ENCODE measurements at places on chromosomes 13 and 19.
A peak's percentile ranks its signal among the peaks of the same experiment; 100 is the strongest.

GRCh38 chr19:55283548-55284377 is at the start of gene BRSK1:
Gene BRSK1, plus strand, starts transcription at chr19:55283997. Its CDS starts 446 bp downstream, at chr19:55284443.
- no peak for DNase-seq

GRCh38 chr19:34484328-34484727 is 2.8 kb downstream of the WTIP start:
- DNase-seq, result no peak

- no peak for DNase-seq
These were observed 44.5 kb downstream of the MLLT1 start for GRCh38 chr19:6235031-6235951.

- DNase-seq, result no peak
These were observed 122.2 kb downstream of the KL start for GRCh38 chr13:33138441-33138840.

DNA sequence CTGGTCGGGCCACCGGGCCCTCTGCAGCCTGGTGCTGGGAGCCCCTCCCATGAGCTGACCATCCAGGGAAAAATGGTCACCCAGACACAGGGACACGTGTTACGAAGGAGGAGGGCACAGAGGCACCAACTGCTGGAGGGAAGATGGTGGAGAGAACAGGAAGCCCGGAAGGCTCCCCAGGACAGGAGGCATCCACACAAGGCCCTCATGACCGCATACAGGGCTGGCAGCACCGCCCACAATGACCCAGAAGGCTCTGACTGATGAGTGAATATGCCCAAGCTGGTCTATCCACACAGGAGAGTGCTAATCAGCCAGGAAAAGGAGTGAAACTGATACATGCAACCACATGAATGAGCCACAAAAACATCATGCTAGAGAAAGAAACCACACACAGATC is 14.0 kb upstream of the TMEM86B start:
- DNase-seq, result no peak

DNA sequence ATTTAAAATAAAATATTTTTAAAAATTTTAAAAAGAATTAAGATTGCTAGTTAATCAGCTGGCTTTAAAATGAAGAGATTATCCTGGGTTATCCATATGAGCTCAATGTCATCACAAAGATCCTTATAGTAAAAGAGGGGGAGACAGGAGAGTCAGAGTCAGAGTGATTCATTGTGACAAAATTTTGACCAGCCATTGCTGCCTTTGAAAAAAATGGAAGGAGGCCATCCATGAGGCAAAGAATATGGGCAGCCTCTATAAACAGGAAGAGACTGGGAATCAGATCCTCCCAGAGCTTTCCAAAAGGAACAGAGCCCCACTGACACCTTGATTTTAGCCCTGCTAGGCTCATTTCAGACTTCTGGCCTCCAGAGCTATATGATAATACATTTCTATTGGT is 9.3 kb upstream of the RUBCNL start:
- DNase-seq, result no peak

- DNase-seq, result no peak
These were observed 38.7 kb downstream of the KCTD4 start for GRCh38 chr13:45162194-45162593.

- DNase-seq, result no peak
These were observed 699 bp downstream of the PTOV1 start for GRCh38 chr19:49851456-49852259.

- no peak for DNase-seq
These were observed 200.4 kb downstream of the KLF12 start for GRCh38 chr13:73933795-73934194.

GRCh38 chr19:8663920-8664670 is 33.7 kb downstream of the NFILZ start:
- no peak for DNase-seq

GRCh38 chr19:12757544-12758274 is 6.1 kb downstream of the BEST2 start:
- DNase-seq, result peak; percentile 83

DNA sequence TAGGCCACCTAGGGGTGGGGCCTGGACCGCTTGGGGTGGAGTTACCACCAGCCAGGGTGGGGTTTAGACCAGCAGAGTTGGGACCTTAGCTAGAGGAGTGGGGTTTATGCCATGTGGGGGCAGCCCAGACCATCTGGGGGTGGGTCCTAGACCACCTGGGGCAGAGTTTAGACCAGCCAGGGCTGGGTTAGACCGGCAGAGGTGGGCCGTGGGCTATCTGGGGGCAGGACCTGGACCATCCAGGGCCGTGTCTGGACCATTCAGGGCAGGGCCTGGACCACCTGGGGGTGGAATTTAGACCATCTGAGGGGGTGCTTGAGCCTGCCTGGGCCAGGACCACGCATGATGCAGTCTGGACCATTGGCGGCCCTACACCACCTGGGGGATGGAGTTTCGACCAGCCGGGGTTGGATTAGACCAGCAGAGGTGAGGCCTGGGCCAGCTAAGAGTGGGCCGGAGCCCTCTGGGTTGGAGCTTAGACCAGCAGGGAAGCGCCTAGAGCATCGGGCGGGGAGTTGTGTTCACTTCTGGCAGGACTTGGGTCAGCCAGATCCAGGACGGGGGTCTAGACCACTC is 10.0 kb upstream of the CACNG6 start:
- DNase-seq, result no peak

DNA sequence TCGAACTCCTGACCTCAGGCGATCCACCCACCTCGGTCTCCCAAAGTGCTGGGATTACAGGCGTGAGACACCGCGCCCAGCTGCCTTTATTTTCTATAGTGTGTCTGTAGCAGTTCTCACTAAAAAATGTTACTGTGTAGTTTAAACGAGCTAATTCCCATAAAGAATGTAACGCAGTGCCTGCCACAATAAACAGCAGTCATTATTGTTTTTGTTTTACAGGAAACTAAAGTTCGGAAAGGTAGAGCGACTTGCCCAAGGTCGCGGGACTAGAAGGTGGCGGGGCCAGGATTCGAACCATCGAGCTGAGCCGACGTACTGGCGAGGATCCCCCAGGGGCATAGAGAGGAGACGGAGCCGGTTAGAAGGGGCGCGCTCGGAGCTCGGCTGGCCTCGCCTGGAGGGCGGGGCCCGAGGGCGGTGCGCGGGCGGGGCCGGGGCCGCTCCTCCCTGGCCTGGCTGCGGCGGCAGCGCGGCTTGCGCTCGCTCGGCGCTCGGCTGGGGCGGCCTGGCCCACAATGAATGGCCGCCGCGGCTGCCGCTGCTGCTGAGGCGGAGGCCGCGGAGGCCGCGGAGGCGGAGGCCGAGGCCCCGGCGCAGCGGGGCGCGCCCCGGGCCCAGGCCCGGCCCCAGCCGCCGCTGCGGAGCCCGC is at the start of gene NACC1:
TSS of gene NACC1 (plus strand) at position 493 of the 652 bp plus-strand sequence. CDS start 16,944 bp downstream, outside the sequence.
- peak; percentile 96 for DNase-seq

DNA sequence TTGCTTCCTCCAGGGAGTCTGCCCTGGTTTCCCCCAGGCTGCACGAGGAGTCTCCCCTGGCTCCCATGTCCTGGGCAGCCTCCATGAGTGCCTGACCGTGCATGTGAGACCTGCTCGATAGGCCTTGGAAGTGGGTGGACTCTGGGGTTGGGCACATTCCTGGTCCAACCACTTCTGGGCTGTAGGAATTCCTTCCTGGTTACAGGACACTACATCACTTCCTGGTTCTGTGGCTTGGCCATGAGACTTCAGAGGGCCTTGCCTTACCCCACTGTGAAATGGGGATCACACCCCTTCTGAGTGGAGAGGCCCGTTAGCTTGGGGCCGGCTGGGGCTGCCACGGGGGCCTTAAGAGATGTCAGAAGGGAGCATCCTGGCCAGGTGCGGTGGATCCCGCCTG is 4.0 kb upstream of the ZNF628 start:
- DNase-seq, result no peak

GRCh38 chr13:48281556-48281955 is 22.0 kb upstream of the RB1 start:
- DNase-seq, result no peak

GRCh38 chr13:22227895-22228294 is 557.0 kb downstream of the FGF9 start:
- peak; percentile 29 for DNase-seq

GRCh38 chr19:5680084-5680436 is 256 bp downstream of the MICOS13 start:
- DNase-seq, result no peak

DNA sequence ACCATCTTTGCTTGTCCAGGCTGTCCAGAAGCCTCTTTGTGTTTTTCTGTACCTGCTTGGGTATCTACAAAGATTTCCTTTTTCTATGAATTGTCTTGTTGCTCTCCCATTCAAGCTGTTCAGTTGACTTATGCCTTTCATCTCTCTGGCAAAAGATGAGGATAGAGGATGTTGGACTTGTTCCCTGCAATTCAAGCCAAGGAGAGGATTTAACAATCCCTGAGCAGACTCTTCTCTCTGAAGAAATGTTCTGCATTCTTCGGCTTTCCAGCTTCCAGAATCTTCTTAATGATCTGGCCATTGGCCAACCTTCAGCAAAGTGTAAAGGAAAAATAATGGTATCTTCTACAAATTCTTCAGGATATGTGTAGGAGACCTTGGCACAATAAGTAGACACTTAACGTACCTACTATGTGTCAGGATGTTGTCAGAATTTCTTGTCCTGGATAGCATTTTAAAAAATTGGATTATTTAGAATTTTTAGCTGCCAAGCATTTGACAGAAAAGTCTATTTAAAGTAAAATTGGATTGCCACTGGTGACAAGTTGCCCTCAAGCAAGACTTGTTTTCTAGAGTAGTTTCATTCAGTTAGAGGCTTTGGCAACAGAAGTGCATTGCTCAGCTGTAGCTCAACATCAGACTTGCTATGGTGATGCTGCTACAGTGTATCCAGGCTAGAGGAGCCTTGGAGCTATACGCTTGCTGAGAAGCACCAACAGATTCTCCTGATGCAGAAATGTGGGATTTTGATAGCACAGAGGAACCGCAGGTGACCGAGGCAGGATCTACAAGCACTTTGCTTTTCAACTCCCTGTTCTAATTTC is 455.7 kb downstream of the SUCLA2 start:
- DNase-seq, result no peak

DNA sequence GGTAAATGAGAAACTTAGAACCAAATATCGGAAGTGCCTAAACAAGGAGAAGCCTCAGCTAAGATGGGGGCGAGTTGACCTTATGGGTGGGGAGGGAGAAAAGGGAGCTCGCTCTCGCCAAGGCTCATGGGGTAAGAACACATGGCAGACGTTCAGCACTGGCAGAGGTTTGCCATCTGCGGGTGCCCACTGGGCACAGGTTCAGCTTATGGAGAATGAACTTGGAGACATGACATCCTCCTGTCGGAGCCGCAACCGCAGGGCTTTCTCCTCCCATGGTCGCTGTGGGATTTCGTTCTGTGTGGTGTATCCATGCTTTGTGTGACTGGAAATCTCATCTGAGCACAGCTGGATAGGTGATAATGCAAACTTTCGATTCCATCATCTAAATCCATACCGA is 36.1 kb upstream of the PEPD start:
- no peak for DNase-seq

- DNase-seq, result no peak
These were observed 611.4 kb downstream of the PCDH9 start for GRCh38 chr13:66618702-66619101.

DNA sequence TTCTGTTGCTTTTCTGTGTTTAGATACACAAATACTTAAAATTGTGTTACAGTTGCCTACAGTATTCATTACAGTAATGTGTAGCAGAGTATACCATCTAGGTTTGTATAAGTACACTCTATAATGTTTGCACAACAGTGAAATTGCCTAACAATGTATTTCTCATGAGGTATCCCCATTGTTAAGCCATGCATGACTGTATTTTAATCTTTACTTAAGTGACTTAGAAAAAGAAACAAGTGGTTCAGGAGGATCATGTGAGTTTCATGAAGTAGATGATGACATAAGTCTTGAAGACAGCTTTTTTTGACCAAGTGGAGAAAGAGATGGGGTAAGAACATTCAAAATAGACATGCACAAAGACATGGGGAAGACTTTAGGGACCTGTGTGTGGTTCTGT is 8.4 kb upstream of the KCTD4 start:
- no peak for DNase-seq

DNA sequence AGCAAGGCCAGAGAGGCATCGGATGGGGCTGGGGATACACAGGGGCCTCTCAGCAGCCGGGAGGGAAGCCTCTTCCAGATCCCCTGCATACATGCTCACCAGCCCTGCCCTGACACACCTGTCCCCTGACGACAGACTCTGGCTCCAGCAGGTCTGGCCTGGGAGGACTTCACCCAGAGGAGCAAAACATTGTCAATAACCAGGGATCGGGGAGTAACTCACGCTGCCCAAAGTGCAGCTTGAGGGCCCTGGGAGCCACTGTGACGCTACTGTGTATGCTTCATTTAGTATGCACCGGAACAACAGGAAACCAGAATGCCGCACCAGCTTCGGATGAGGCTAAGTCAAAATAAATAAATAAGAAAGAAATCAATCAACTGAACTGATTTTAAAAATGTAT is 12.4 kb upstream of the CD22 start:
- DNase-seq, result no peak

DNA sequence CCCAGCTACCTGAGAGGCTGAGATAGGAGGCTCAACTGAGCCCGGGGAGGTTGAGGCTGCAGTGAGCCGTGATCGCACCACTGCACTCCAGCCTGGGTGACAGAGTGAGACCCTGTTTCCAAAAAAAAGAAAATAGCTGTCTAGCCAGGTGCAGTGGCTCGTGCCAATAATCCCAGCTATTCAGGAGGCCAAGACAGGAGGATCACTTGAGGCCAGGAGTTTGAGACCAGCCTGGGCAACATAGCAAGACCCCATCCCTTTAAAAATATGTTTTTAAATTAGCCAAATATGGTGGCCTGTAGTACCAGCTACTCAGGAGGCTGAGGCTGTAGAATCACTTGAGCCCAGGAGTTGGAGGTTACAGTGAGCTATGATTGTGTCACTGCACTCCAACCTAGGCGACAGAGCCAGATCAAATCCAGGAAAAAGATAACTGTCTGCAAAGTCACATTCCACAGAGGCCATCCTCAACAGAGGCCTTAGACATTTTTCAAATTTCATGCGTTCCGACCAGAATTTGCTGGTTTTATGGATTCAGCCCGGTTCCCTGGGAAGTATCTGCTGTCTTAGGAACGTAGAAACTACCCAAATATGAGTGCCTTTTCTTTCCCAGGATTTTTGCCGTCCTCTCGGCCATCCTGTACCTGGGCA is 58.7 kb upstream of the USE1 start:
- no peak for DNase-seq

DNA sequence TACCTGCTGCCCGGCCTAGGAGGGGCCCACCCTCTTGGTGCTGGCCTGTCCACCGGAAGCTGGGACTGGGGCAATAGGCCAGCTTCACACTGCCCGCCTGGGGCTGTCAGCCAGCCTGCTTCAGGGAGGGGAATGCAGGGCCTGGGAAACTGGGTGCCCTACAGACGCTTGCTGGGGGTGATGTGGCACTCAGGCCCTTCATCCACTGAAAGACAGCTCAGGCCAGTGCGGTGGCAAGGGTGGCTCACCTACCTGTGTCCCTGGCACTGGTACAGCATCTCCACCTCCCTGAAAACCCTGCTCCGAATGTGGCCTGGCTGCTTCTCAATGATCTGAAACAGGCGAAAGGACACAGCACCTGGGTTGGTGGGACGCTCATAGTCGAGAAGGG is 7.8 kb downstream of the MKNK2 start:
- DNase-seq, result no peak

GRCh38 chr13:114319441-114319913 is 5.2 kb downstream of the CHAMP1 start:
- no peak for DNase-seq

- no peak for DNase-seq
These were observed 102.9 kb downstream of the FRY start for GRCh38 chr13:32134241-32135055.
